ENCODE measurements at places on chromosomes 4 and X. TPM values are rescaled to one million over a fixed set of nuclear protein-coding genes. Genes with fewer than 3 reads are reported as not detected.

CTAG1B gene
- total RNA-seq, result not detected

DNA sequence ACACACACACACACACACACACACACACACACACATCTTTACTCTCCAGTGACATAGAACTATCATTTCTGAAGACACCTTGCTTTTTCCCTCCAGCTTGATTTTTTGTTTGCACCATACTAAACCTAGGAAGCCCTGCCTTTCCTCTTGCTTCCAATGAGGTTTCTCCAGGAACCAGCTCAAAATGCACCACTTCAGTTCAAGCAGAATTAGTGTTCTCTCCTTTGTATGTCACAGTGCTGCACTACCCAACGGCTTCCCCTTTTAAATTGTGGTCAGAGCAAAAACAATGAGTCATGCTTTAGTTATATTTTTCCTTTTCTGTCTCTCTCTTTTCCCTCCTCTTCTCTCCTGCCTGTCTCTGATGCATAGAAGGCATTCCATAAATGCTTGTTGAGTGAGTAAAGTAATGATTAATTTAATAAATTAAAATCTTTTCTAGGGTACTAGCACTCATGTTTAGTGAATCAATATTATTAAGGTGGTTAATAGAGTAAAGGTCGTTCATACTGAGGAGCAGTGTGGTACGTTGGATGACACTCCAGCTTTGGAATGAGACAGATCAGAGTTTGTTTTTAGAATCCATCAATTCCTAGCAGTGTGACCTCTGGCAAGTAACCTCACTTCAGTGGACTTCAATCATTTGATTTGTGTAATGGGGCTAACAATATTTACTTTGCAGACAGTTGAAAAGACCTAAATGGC, 5.9 kb downstream of the RTL3 start:
- DNase-seq, result no peak

CPZ gene
- not detected for total RNA-seq

GATA1 gene
- total RNA-seq, result not detected

DNA sequence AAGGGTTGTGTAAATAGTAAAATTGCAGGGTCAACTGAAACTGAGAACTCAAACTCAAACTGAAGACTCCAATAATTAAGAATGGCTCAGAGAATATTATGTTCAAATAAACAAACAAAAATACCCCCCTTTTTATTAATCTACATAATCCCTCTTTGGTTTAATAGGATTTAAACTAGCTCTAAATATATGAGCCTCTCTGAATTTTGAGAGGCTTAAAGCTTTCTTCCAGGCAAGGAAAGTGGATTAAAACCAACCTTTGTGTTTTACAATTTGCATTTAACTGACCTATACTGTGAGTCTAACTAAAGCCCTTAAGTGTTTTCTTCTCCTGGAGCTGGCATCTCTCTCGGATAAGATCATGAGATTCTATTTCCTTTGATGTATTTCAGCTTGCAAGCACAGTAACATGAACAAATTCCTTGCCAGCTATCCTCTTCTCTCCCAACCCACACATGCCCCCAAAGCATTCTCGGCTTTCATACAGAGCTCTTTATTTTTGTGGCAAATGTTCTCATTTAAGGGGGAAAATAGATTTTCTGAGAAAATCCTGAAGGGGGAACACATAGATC, 1310.8 kb upstream of the AGA start:
- no peak for DNase-seq

ZGRF1 gene
- 18.3 TPM for total RNA-seq

ATP6AP1 gene
- 46.6 TPM for total RNA-seq

DNA sequence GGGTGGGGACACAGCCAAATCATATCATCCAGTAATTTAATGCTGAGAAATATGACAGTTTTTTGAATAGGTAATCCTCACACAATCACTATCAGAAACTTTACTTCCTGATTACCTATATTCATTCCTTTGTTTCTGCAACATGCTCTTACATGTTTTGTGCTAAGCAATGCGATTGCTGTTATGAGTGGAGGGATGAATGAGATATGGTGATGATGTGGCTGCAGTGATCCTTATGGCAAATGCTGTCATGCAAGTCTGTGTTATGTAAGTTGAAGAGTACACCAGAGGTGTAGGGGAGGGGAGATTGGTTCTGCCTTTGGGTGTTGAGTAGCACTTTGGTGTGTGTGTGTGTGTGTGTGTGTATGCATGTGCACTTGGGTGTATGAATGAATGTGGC, 14.6 kb downstream of the HERC3 start:
- no peak for DNase-seq

MGARP gene
- total RNA-seq, result not detected

Data from Karpas-422 (cell line).